ENCODE measurements at places on chromosomes 2 and 18.

GRCh38 chr18:51623653-51624052 is 426.2 kb upstream of the MEX3C start:
- DNase-seq, result no peak

DNA sequence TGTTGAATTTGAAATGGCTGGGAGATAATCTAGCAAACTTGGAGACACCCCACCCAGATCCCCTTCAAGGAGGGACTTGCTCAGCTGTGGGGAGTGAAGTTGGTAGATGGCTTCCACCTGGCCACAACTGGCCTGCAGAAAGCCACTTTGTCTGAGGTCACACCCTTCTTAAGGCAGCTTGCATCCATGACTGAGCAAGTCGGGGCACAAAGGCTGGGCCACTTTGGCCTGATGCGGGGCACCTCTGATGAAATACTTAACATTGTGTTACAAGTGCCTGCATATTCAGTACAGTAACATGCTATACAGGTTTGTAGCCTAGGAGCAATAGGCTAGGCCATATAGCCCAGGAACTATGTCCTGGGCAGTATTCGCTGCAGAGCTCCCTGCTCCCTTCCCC is 13.4 kb upstream of the RPL37A start:
- DNase-seq, result no peak

DNA sequence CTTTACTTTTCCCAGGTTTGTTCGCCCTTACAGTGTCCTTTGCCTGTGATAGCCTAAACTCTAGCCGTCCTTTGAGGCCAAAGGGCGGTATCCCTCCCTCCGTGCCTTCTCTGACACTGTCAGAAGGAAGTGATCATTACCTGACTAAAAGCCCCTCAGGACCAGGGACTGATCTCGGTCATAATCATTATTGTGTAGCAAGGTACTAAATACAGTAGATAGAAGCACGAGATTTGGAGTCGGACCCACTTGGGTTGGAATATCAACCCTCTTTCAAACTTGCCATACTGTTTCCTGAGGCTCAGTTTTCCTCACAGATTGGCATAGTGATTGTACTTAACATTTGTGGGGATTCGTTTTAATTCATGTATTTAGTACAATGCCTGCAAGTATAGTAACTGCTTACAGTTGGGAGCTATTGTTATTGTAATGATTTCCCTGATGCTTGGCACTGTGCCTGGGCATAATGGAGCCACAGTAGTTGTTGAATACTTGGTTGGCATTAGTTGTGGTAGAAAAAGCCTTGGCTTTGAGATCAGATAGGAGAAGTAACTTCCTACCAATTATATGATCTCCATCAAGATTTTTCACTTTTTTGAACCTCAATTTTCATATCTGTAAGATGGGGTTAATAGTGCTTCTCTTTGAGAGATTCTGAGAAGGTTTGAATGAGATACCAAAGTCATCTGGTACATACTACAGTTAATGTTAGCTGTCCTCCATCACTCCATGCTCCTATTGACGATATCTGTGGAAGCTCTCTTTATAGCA is 836 bp downstream of the STK11IP start:
- no peak for DNase-seq

GRCh38 chr2:60445684-60446179 is 107.7 kb downstream of the BCL11A start:
- no peak for DNase-seq

DNA sequence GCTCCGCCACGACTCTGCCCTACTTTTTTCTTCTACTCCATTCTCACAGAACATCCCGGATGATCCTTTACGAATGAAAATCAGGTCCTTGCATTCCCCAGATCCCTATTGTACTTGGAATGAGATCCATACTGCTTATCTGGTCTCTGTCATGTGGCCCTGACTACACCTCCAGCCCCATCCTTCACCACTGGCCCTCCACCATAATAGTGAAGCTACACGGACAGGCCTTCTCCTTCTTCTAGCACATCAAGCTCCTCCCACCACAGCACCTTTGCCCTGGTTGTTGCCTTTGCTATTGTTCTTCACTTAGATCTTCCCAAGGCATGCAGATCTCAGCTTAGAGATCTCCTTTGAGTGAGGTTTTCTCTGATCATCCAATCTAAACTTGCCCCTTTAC is 20.1 kb upstream of the RMDN2 start:
- no peak for DNase-seq

- DNase-seq, result no peak
Observed at GRCh38 chr2:27904405-27904665, 13.8 kb downstream of the BABAM2 start.

- DNase-seq, result no peak
Observed at GRCh38 chr2:167127135-167127534, 238.9 kb downstream of the XIRP2 start.

DNA sequence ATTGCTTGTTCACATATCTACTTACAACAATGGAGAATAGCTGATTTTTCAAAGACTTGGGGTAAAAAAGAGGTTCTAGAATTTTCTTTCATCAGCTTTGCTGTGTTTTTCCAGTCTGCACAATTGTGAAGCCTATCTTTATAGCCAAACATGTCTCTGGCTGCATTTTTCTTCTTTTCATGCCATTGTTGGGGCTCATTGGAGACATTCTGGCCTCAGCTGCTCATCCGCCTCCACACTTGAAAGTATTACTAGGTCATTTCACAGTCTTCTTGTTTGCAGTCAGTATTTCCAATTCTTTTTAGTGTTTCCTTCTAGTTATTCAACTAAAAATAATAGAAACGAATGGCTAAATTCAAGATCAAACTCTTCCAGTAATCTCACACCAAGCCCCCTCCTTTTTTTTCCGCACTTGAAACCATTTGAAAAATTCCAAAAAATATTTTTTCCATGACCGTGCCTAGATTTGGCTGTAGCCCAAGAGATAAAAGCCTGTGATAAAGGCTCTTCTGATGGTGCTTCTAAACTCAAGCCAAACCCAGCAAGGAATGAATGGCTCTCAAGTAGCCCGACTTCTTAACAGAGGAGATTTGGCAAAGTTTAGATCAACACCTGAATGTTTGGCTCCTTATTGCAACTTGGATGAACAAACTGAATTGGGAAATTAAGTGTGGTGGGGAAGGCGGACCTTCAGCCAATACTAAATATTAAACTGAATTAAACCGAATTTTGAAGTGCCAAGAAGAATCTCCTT is 103.4 kb downstream of the NRP2 start:
- no peak for DNase-seq

DNA sequence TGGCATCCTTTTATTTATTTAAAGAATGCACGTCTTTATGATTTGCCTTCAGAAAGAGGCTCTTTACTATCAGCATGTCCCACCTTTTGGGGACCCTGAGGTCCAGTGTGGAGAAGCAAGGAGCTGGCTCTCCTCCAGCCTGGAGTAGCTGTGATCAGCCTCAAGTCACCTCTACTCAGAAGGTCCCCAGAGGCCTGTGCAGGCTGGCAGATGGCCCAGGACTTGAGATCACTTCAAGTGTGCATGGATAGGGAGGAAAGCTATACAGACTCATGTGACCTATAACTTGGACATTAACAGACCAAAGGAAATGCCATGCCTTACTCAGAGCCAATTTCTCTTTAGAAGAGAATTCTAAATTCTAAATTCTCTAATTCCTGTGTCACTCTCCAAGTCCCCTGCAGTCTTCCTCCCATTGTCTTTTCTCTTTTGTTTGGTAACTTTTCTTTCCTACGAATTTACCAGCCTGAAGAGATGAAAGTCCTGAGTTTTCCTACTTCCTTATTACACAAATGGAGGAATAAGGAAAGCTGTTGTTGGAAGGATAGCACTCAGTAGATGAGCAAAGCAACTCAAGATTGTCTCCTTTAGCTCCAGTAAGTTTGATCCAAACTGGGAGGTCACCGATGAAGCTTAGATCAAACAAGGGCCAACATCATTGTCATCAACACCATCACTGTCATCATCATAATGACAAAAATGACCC is 163.9 kb downstream of the GFPT1 start:
- no peak for DNase-seq

DNA sequence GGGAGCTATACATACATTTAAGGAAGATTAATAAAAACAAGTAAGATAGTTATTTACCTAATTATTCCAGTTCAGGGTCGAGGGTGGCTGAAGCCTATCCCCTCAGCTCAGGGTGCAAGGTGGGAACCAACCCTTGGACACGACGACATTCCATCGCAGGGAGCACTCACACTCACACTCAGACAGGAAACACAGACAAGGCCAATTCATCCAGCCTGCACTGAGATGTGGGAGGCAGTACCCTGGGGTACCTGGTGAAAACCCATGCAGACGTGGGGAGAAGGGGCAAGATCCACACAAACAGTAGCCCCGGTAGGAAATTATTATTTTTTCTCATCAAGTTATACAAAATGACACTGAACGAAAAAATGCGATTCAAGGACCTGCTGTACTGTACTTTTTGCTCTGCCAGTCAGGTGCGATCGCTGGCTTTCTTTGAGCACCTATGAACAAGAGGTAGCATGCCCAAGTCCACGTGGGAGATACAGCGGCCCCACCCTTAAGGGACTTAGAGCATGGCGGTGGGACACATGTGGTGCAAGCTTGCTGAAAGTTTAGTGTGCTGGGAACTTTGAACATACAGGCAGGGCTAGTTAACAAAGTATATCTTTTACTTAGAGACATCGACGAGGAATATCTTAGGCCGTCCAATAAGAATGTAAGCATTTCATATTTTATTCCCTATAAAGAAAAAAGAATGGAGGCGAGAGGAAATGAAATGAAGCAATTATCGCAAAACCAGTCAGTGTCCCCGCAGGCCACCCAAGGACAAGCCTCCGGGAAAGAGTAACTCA is 624 bp downstream of the METTL8 start:
- peak; percentile 34 for DNase-seq

- DNase-seq, result no peak
Observed at GRCh38 chr2:132588576-132588975, 81.4 kb downstream of the LYPD1 start.

- no peak for DNase-seq
Observed at GRCh38 chr2:240851078-240851991, 17.3 kb upstream of the AGXT start.

GRCh38 chr2:62947403-62947802 is 103.2 kb upstream of the OTX1 start:
- DNase-seq, result no peak

DNA sequence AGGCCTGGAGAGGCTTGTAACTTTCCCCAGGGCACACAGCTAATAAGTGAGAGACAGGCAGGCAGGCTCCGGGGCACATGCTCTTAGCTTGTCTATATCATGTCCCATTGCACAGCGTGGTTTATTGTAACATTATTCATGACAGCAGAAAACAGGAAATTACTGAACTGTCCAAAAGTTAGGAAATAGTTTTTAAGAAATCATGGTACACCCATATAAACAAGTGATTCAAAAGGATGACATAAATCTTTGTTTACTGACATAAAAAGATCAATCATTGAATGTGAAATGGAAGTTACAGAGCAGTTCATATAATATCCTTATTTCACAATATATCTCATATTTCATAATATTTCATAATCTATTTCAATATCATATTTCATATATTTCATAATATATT is 34.3 kb upstream of the TXNDC2 start:
- no peak for DNase-seq

GRCh38 chr2:96505231-96505889 is at the start of gene NEURL3:
Gene NEURL3, minus strand, starts transcription at chr2:96505357. Its CDS starts 71 bp downstream, at chr2:96505286.
- no peak for DNase-seq

GRCh38 chr2:105431367-105432043 is 32.7 kb upstream of the FHL2 start:
- DNase-seq, result no peak

DNA sequence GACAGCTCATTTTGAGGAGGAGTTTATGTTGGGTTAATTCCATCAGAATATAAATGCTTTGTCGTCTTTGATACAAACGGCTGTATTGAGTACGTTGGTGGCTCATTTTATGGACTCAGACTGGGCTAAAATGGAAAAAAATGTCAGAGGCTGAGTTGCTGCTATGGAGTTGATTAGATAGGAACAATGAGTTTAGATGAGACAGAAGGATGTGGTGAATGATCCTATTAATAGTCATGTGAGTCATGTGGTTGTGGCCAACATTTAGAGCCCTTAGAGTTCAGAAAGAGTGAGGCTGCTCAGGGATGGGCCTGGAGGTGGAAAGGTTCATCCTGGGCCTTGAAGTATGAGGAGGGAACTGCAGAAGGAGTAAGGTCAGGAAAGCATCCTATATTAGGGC is 434.2 kb downstream of the MEIS1 start:
- no peak for DNase-seq

DNA sequence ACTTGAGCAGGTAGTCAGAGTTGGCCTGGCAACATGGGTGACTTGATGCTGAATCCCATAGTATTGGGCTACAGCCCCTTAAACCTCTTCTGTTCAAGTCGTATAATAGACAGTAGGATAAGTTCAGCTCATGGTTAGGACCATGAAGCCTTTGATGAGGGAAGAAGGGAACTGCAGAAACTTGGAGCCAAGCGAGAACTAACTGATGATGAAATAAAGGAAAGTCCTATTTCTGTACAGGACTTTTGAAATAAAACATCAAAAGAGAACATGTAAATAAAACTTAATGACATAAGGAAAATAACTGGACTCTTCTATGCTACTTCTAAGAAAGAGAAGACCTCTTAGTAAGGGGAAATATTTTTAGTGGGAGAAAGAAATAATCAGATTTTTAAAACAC is 51.2 kb upstream of the UGP2 start:
- no peak for DNase-seq

All from SIG-M5 (cell line).